ENCODE measurements at places on chromosomes 6 and 20. TPM values are rescaled to one million over a fixed set of nuclear protein-coding genes. Genes with fewer than 3 reads are reported as not detected.

The EYA4 gene
- total RNA-seq: 5.7 TPM

The SMIM28 gene
- total RNA-seq: not detected

The BTN1A1 gene
- total RNA-seq: not detected

The RIPPLY2 gene
- total RNA-seq: not detected

The CLDN20 gene
- not detected for total RNA-seq

The PROKR2 gene
- total RNA-seq: not detected

The ZNF391 gene
- 1.4 TPM for total RNA-seq

The RIPOR3 gene
- total RNA-seq: 1.6 TPM

The SLC2A10 gene
- 37.4 TPM for total RNA-seq

The SLC4A11 gene
- total RNA-seq: 0.49 TPM

The UCKL1 gene
- 16.0 TPM for total RNA-seq

The MCHR2 gene
- not detected for total RNA-seq

The DIDO1 gene
- total RNA-seq: 48.4 TPM

The TFAP2C gene
- total RNA-seq: 0.08 TPM

The RSPO3 gene
- 7.9 TPM for total RNA-seq

The COL9A3 gene
- 0.98 TPM for total RNA-seq

The SLCO4A1 gene
- 0.72 TPM for total RNA-seq

The MMS22L gene
- 11.4 TPM for total RNA-seq

The POPDC3 gene
- total RNA-seq: 33.7 TPM

The TBP gene
- total RNA-seq: 16.8 TPM

The FABP7 gene
- not detected for total RNA-seq

The TCF15 gene
- total RNA-seq: not detected

The SIM1 gene
- total RNA-seq: under 0.01 TPM

The FHL5 gene
- not detected for total RNA-seq

The RNF144B gene
- total RNA-seq: 1.2 TPM

The OPRM1 gene
- total RNA-seq: not detected

The TTPAL gene
- 11.1 TPM for total RNA-seq

The MLN gene
- total RNA-seq: not detected

The ALDH8A1 gene
- 0.09 TPM for total RNA-seq

The DSTN gene
- 555 TPM for total RNA-seq

The POU5F1 gene
- not detected for total RNA-seq

The SLC13A3 gene
- total RNA-seq: 4.2 TPM

The SLX4IP gene
- total RNA-seq: 7.0 TPM

The KCNK5 gene
- total RNA-seq: under 0.01 TPM

The NKX2-2 gene
- total RNA-seq: not detected

The PKHD1 gene
- total RNA-seq: not detected

The LZTS3 gene
- total RNA-seq: 3.6 TPM

The TMC2 gene
- not detected for total RNA-seq

The TRMT11 gene
- 54.0 TPM for total RNA-seq

The RBBP8NL gene
- not detected for total RNA-seq
